ENCODE measurements at places on chromosomes 4 and X.
A peak's percentile ranks its signal among the peaks of the same experiment; 100 is the strongest.

GRCh38 chr4:109912706-109913595 is at the start of gene EGF:
Gene EGF, plus strand, starts transcription at chr4:109912883. Its CDS starts 453 bp downstream, at chr4:109913336.
- DNase-seq = peak; percentile 25

- DNase-seq = peak; percentile 24
Observed at GRCh38 chrX:106220177-106220576, 52.1 kb downstream of the PWWP3B start.

GRCh38 chrX:2897311-2897689 is 31.8 kb downstream of the ARSD start:
- no peak for DNase-seq

DNA sequence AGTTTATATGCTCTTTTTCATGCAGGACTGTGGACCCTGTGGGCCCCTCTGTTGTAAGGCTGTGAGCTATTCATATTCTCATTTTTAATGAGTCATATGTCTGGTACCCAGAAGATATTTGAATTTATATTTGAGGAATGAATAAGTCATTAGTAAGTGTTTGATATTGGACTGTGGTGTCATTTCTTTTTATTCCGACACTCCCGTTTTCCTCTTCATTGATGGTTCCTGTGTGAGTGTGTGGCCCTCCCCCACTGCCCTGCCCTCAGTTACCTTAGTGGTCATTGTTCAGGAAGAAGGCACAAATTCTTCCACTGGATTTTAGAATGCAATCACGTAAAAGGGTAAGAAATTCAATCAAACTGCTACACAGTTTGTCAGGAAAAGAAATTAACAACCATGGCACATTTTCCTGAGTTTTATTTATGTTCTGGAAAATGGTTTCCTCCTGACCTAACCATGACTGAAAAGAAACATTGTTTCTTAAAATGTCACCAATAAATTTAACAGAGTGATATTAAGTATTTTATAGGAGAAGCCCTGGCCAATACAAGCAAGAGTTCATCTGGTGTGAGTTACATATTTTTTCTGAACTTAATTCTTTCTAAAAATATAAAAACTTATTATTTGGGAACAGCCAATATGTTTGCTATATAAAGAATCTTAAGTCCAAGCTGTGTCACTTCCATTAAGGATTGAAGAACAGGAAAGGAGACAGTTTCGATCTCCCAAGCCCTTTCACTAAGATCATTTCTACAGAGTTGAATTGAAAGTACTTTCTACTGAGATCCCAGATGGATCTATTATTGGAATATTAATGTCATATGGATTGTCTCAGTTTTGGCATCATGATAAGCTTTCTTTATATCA is 370.5 kb upstream of the ANXA10 start:
- no peak for DNase-seq

GRCh38 chrX:97366237-97366636 is 482.5 kb downstream of the RPA4 start:
- no peak for DNase-seq

GRCh38 chr4:69860052-69860451 is at the start of gene SULT1E1:
Gene SULT1E1, minus strand, starts transcription at chr4:69860145. Its CDS starts 2,501 bp downstream, at chr4:69857644.
- DNase-seq = no peak

DNA sequence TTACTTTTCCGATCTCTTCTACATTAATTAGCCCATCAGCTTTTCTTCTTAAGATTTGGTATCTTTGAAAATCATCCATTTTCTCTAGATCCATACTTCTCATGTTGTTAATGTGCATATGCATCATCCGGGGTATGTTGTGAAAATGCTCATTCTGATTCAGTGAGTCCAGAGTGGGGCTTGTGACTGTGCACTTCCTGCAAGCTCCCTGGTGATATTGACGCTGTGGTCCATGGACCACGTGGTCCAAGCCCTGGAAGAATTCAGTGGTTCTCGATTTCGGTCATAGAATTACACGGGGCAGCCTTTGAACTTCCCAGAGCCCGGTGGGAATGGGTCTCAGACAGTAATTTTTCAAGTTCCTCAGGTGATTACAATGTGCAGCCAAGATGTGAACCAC is 69.8 kb downstream of the ZFX start:
- DNase-seq = no peak

- DNase-seq = no peak
Observed at GRCh38 chrX:8730812-8731558, 952 bp downstream of the ANOS1 start.

DNA sequence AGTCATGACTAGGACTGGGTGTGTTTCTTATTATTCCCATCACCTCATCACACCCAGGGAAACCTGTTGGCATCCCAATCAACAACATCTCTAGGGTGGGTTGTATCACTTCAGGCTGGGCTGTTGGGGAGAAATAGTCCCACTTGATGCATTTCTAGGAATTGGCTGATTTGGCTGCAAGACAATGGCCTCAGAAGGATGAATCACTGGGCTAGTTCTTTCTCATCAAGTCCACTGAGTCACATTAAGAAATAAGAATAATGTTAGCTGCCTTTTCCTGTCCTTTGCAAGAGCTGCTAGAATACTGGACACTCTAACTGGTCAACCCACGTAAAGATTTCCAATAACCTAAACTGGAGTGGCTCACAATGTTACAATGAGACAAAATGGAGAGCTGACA is 104.2 kb downstream of the CHRDL1 start:
- DNase-seq = no peak
